ENCODE measurements at places on chromosomes 16 and 17.

DNA sequence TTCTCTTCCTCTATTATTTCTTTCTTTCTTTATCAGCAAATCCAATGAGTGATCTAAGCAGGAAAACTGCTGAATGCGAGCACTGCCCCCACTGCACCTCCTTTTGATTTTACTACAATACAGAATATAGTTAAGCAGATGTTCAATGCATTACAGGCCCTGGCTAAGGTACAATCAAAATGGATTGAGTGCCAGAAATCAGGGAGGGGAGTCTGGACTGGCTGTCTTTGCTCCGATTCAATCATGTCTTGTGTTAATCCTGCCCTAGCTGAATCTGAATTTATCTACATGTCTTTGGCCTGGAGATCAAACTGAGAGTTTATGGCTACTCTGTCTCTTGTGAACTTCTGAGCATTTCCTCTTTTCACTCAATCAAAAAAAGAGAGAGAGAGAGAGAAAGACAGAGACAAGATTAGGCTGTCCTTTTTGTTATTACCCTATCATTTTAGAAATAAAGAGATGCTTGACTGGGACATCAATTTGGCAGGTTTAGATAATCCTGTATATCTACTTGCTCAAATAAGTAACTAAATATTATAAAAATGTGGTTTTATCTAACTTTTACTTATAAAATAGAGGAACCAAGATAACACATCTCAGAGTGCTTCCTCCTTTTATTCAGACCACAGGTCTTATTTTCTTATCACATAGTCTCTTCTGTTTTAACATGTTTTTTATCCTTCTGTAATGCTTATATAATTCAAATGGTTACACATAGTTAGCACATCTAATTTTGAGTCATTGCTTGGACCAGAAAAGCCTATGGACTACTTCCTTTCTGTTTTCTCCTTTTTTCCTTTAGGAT is 656.2 kb downstream of the KCNJ2 start:
- no peak for DNase-seq

DNA sequence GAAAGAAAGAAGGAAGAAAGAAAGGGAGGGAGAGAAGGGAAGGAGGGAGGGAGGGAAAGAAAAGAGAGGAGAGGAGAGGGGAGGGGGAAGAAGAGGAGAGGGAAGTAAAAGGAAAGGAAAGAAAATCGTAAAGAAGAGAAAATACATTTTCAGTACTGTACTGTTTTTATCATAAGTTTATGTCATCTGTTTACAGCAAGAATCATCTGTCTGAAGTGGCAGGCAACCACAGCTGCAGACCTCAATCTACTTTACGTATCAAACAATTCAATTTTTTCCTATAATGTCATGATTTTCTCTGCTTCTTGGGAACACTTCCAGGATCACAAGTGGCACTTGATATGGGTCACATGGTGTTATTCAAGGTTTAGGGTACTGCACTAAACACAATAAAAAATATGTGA is 58.3 kb downstream of the USP32 start:
- DNase-seq: no peak

GRCh38 chr16:30556125-30556473 is 2.1 kb downstream of the ZNF764 start:
- DNase-seq: no peak

DNA sequence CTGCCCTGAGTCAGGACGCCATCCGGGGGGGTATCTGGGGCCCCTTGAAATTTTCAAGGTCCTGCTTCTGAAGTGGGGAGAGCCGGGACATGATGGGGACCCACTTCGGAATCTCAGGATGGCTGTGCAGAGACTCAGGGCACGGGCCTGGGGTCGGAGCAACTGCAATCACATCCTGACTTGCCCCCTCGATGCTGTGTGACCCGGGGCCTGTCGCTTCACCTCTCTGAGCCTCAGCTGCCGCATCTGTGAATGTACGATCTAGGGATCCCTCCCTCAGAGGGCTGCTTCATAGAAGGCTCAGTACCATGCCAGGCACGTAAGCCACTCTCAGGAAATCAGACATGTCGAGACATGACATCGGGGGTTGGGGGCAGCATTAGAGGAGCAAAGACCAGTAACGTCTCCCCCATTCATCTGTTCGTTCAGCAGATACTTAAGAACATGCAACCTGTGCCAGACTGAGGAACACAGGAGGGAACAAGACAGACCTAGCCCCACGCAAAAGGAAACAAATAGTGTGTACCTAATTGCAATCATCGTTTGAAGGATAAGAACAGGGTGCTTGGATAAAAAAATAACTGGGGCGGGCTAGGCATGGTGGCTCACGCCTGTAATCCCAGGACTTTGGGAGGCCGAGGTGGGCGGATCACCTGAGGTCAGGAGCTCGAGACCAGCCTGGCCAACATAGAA is 229.6 kb downstream of the PARN start:
- no peak for DNase-seq

DNA sequence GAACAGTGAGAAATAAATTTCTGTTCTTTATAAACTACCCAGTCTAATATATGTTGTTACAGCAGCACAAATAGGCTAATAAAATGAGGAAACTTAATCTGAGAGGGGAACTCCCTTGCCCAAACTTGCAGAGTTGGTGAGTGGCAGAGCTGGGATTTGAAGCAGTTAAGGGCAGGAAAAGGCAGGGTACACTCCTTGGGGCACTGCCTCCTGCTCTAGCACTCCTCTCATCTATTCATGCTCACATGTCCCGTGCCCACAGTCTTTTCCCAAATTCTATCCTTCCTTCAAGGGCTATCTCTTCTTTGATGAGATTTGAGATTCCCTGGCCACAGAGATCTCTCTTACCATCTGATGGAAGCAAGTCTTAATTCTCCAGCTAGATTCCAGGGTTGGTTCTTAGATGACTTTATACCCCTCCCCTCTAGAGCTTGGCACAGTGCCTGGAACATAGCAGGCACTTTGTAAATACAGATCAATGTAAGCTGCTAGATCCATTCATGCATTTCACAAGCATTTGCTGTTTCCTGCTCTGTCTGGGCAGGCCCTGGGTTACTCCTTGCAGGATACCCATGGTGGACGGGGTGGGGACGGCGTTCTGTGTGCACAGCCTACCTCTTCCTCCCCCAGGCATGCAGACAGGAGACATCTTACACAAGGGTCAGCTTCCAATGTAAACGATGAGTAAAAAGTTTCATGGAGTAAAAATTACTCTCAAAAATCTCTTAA is 39.2 kb upstream of the ABCC12 start:
- DNase-seq: no peak

DNA sequence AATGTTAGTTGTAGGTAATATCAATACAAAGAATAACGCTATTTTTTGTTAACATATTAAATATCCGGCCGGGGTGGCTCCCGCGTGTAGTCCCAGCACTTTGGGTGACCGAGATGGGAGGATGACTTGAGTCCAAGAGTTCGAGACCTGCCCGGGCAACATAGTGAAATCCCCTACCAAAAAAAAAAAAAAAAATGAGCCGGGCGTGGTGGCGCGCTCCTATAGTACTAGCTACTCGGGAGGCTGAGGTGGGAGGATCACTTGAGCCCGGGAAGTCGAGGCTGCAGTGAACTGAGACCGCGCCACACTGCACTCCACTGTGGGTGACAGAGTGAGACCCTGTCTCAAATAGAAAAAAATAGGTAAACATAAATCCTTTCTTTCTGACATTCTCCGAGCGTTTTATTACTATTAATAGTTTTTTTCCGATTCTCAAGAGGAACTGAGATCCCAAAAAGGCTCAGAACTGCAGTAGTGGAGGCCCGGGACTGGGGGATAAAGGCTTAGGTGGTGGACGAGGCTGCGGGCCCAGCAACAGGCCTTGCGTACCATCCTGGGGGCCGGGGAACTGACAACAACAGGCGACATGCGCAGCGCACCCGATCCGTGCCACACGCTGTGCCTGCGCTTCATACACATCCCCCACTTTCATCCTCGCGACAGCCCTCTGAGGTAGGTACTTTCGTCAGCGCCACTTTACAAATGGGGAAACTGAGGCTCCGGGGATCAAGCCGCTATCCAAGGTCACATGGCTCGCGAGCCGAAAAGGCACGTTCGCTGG is 919 bp downstream of the N4BP1 start:
- peak; percentile 76 for DNase-seq

Measured in activated T-cell treated with anti-CD3 and anti-CD28 coated beads, Interleukin-2, amount 50 U/mL, for 48 hours (primary cell).